ENCODE measurements at places on chromosomes 12 and 14. TPM values are rescaled to one million over a fixed set of nuclear protein-coding genes. Genes with fewer than 3 reads are reported as not detected.
A peak's percentile ranks its signal among the peaks of the same experiment; 100 is the strongest.

- DNase-seq = no peak
Observed at GRCh38 chr12:17489452-17489851, 600.5 kb downstream of the RERGL start.

GRCh38 chr12:27015730-27016076, 1.5 kb upstream of the TM7SF3 start:
- DNase-seq = no peak

GRCh38 chr12:13097491-13098011, 5.9 kb downstream of the GSG1 start:
- peak; percentile 80 for DNase-seq

GRCh38 chr12:92546635-92547348, 156.0 kb upstream of the PLEKHG7 start:
- DNase-seq = no peak

CISTR gene
- not detected for polyA plus RNA-seq

HOXC4 gene
- 21.4 TPM for polyA plus RNA-seq

ACADS gene
- polyA plus RNA-seq = 22.1 TPM

EXOC3L4 gene
- polyA plus RNA-seq = 1.5 TPM

All from hindlimb muscle (tissue), 1 donor.